ENCODE measurements at places on chromosomes 2 and 18.

GRCh38 chr2:159454185-159454584, 162.2 kb downstream of the BAZ2B start:
- no peak for DNase-seq

- DNase-seq = no peak
These were observed 22.1 kb upstream of the ARPC2 start for GRCh38 chr2:218194880-218195279.

- DNase-seq = no peak
These were observed 52.3 kb upstream of the SCG2 start for GRCh38 chr2:223654384-223654915.

GRCh38 chr2:10878268-10878915, 33.3 kb upstream of the KCNF1 start:
- no peak for DNase-seq

DNA sequence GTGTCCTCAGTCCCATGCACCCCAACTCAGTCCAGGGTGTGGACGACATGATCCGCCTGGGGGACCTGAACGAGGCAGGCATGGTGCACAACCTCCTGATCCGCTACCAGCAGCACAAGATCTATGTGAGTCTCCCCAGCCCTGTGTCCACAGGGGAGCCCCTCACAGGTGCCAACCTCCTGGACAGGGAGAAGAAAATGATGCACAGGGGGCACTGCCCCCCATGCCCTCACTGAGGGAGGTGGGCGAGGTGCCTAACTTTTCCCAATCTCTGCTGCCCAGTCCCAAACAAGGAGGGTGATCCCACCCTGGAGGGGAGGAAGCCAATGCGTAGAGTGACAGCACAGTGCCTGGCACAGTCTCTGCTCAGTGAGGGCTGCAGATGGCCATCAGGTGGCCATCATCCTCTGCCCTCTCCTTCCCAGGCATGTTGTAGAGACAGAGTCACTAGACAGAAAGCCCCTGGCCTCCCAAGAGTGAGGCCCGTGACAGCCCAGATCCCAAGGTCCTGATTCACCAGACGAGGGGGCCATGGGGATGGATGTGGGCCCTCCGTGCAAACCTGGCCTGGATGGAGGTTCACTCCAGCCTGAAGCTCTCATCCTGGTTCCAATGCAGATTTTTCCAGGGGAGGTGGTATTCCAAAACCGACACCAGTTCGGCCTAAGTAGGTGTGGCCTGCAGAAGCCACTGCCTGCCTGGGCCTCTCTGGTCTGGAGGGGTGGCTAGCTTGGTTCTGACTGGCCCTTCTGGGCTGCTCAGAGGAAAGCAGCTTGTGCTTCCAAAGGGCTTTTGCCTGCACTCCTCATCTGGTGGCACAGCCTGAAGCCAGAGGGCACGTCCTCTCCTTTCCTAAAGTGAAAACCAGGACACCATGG, 30.0 kb downstream of the MYO7B start:
- no peak for DNase-seq

- no peak for DNase-seq
These were observed 54.8 kb downstream of the DNMT3A start for GRCh38 chr2:25286723-25287483.

GRCh38 chr2:50215736-50216135, 816.2 kb downstream of the NRXN1 start:
- DNase-seq = no peak

GRCh38 chr18:36045241-36045991, 21.9 kb downstream of the RPRD1A start:
- DNase-seq = no peak

- DNase-seq = no peak
These were observed 436.4 kb downstream of the ZNF521 start for GRCh38 chr18:24915547-24915946.

DNA sequence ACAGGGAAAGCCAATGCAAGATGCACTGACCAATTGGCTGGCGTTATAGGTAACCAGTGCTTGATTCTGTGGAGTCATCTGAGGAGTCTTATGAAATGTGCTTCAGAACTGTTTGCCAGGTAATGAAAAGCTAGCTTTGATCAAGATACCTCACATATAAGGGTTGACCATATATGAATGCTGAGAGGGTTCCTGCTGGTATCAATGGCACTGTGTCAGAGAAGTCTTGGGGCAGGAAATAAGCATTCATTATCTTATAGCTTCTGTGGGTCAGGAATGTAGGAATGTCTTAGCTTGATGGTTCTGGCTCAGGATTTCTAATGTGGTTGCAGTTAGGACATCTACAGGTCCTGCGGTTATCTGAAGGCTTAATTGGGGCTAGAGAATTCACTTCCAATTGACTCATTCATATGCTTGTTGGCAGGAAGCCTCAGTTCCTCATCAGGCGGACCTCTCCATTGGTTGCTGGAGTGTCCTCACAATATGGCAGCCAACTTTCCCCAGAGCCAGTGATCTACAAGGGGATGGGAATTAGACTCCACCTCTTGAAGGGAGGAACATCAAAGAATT, 22.1 kb upstream of the TCF7L1 start:
- DNase-seq = no peak

DNA sequence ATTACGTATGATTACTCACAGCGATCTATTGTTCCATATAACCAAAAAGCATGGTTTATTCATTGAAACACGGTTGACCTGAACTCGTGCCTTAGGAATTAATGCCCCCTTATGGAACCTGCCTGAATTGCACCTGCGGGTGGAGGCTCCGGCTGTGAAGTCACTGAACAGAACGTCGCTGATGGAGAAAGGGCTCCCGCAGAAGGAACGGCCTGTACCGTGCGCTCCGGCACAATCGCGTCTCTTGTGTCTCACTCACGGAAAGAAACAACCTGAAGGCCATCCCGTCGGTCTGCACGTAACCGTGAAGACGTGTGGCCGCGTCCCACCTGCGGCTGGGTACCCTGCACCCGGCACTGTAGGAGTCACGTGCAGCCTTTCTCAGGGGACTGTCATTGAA, 133.1 kb downstream of the NFATC1 start:
- peak; percentile 83 for DNase-seq

DNA sequence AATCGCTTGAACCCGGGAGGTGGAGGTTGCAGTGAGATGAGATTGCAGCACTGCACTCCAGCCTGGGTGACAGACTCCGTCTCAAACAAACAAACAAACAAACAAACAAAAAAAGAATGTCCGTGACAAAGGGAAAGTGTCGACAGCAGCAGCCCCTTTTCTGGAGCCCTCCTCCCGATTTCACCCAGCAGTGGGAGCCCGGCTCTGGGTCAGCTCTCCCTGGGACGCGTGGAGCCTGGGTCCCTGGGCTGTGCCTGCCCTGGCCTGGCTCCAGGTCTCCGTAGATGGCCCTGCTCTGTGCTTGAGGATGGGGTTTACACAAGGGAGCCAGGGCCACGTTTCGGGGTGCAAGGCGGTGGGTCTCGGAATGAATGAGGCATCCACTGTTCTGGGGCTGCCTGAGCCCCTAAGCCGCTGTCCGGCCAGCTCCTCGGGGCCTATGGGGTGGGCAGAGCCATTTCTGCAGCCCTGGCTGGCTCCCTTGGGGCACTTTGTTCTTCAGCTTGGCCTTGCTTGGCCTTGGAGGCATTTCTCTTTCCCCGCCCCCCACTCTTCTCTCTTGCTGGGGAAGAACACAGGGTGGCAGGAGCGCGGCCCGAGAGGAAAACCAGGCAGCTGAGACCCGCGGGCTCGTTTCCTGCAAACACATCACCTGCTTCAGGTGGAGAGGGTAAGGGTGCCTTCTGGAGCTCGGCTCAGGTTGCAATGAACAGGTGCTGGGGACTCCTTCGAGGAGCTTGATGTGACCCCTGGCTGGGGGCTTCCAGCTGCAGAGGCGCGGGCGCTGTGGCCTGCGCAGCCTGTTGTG, 29.1 kb downstream of the RTP5 start:
- DNase-seq = no peak

DNA sequence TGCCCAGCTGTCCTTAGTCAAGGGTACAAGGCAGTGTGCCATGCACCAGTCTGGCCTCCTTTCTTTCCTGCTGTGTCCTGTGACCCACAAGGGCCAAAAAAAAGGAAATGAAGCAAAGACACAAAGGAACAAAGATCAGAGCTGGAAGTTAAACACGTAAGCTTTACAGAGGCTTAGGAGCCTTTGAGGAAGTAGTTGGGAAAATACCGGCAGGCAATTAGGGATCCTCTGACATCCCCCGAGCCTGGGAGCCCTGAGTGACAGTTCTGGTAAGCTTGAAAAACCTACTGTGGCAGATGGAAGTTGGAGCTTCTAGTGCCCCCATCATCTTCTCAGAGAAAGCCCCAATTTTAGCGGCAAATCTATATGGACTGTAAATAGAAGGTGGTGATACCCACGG, 78.5 kb downstream of the SPRED2 start:
- DNase-seq = no peak

- no peak for DNase-seq
These were observed 263.7 kb downstream of the ATAD2B start for GRCh38 chr2:23662941-23663920.

DNA sequence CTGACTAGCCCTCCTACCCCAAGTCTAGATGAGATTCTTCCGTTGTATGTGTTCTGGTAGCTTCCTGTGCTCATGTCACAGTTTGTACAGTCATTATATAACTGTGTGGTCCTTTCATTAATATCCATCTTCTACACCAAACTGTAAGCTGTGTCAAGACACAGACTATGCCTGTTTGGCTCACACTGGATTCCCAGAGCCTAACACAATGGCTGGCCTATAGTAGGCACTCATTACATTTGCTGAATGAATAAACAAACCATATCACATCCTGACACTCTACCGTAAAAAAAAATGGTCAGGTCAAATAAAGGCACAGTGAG, 72.6 kb downstream of the ANKRD44 start:
- no peak for DNase-seq

DNA sequence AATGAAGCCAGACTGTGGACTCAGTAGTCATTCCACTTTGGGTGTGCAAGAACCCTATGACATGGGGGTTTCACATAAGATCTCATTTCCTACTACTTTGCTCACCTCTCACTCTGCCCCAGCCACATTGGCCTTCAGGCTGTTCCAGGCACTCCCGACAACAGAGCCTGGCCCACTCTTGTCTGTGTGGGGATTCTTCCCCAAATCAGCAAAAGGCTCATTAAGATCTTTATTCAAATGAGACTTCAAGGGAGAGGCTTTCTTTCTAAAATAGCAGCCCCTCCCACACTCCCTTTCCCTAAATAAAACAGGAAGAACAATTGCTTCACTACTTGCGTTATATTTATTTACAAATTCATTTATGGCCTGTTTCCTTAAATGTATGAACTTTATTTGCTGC, 3.5 kb upstream of the CDC42EP3 start:
- DNase-seq = no peak

- no peak for DNase-seq
These were observed 294.3 kb upstream of the KCNH7 start for GRCh38 chr2:163132850-163133249.

DNA sequence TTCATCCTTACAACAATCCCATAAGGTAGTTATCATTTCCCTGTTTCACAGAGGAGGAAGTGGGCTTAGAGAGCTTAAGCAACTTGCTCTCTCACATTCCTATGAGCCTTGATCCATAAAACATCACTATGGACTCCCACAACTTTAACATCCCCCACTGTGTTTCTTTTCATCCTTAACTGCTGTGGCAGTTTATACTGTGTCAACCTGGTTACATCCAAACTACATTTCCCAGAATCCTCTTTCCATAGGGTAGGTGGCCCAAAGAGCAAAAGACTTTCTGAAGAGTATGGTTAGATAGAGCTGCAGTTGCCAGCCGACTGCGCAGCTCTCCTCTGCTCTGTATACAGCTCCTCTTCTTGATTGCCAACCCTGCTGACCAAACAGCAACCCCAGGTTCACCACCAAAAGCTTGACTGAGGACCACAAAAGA, 22.5 kb downstream of the MAP3K2 start:
- no peak for DNase-seq

DNA sequence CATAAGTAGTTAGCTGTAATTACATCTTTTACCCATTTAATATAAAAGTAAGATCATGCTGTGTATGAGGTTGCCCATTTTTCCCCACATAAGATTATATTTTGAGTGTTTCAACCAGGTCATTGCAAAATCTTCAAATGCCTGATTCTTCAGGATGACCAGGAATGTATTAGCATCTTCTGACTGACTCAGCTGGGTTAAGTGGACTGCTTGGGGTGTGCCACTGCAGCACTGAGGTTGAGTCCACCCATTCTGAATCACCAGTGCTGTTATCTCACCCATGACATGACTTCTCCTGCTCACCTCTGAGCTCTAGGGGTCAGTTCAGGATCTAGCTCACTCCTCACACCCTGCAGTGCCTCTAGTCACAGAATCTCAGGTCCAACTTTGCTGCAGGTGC, 576.7 kb upstream of the ZEB2 start:
- DNase-seq = no peak

DNA sequence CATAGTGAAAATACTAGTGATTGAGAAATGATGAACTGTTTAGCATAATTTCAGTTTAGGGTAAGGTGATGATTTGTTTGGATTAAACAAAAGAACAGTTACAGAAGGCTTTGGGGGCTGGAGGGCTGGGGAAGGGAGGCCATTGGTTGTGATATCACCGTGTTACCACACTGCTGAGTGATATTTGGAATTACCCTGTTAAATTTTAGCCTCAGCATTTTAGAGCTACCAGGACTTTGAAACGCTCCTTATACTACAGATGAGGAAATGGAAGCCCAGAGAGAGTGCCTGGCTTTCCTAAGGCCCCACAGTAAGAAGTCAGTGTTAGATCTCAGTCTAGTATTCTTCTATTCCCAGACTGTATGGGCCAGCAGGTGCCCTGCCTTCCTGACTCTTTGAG, 15.6 kb downstream of the ARHGEF33 start:
- DNase-seq = no peak

DNA sequence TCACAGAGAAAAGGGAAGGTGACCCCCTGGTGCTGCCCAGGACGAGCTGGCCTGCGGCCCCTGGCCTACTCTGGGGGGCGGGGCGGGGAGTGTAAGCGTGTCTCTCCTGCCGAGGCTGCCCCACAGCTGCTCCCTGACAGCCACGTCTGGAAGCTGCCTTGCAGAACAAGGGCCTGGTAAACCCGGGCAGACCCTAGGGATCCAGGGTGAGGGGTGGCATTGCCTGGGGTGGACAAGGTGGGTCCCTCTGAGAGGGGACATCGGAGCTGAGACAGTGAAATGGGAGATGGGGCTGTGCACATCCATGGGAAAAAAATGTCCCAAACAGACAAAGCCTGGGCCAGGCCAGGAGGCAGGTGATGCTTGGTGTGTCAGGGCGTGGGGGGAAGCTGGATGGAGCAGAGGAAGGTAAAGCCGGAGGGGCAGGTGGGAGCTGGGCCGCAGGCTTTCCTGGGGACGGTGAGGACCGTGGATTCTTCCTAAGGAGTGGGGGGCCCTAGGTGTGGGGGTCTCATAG, 66.0 kb upstream of the HDAC4 start:
- no peak for DNase-seq

- no peak for DNase-seq
These were observed 256.2 kb downstream of the EN1 start for GRCh38 chr2:118591223-118591622.

- DNase-seq = no peak
These were observed 708 bp upstream of the RIF1 start for GRCh38 chr2:151408788-151409600.

- DNase-seq = no peak
These were observed 863 bp upstream of the SIX2 start for GRCh38 chr2:45009928-45010701.

GRCh38 chr18:21930177-21930576, 189.6 kb downstream of the MIB1 start:
- DNase-seq = no peak
